ENCODE measurements at places on chromosomes 2 and 18. TPM values are rescaled to one million over a fixed set of nuclear protein-coding genes. Genes with fewer than 3 reads are reported as not detected.

GRCh38 chr2:221895366-221896121, 323.4 kb upstream of the EPHA4 start:
- no peaks in the 10 kb centered on the region for H3K4me1 ChIP-seq
- no peaks in the 10 kb centered on the region for H3K36me3 ChIP-seq
- H3K4me3 ChIP-seq, result no peak overlapping the region
- no peak for DNase-seq
- no peak overlapping the region for H3K27ac ChIP-seq

- no peak overlapping the region for H3K27ac ChIP-seq
- DNase-seq, result no peak
- H3K36me3 ChIP-seq, result no peaks in the 10 kb centered on the region
- H3K27me3 ChIP-seq, result peaks cover 28% of the 10 kb centered on the region
- no peak overlapping the region for H3K4me3 ChIP-seq
- no peaks in the 10 kb centered on the region for H3K4me1 ChIP-seq
These were observed 134.8 kb upstream of the AGAP1 start for GRCh38 chr2:235358981-235359471.

DNA sequence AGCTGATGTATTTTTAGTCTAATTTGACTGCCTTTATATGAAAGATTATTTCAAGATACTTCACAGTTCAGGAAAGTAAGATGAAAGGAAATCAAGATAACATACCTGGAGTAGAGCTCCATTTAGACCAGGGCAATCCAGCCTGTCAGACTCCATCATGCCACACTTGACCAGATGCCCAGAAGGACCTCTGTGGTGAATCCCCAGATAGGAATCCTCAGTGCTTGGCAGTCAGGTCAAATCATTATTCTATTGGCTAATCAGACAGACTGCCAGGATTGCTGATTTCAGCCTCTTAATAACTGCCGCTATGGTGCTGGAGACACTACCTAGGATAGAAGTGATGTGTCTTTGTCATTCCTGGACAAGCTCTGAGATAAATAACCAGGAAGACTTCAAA, 404.2 kb downstream of the STK39 start:
- no peak overlapping the region for H3K27ac ChIP-seq
- H3K4me3 ChIP-seq, result no peak overlapping the region
- peaks cover 2% of the 10 kb centered on the region for H3K36me3 ChIP-seq
- H3K4me1 ChIP-seq, result no peaks in the 10 kb centered on the region

DNA sequence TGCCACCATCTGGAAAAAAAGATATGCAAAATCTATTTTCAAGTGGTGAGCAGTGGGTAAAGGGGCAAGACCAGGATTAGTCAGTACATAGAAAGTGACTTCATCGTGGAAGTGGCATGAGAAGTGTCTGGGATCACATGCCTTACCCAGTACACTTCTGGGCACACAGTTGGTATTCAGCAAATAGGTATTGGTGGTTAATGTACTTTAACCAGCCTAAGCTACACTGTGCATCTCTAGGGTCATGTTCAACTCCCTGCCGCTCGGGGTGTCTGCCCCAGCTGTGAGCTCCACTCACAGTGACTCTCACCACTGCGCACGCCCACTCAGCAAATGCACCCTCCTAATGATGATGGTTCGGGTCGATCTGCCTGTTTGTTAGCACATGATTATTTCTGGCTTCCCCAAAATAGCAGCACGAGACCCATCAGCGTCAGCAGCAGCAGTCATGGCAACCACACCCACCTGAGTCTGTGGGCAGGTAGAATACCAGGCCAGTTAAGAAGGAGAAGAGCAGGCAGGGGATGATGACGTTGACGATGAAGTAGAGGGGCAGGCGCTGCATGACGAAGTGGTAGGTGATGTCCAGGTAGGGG, 11.1 kb downstream of the CHRNA1 start:
- no peak for DNase-seq
- H3K4me1 ChIP-seq, result peaks cover 19% of the 10 kb centered on the region
- H3K27ac ChIP-seq, result peak overlapping the region; percentile 75
- H3K4me3 ChIP-seq, result no peak overlapping the region
- no peaks in the 10 kb centered on the region for H3K36me3 ChIP-seq

- DNase-seq, result no peak
- no peak overlapping the region for H3K4me3 ChIP-seq
- H3K27ac ChIP-seq, result no peak overlapping the region
These were observed 101.7 kb downstream of the B3GNT2 start for GRCh38 chr2:62297624-62298010.

The OTX1 gene
- not detected for total RNA-seq

Data from chondrocyte (in vitro differentiated cells).